D721Med (cell line): ENCODE measurements at places on chromosomes 13 and 19.
A peak's percentile ranks its signal among the peaks of the same experiment; 100 is the strongest.

DNA sequence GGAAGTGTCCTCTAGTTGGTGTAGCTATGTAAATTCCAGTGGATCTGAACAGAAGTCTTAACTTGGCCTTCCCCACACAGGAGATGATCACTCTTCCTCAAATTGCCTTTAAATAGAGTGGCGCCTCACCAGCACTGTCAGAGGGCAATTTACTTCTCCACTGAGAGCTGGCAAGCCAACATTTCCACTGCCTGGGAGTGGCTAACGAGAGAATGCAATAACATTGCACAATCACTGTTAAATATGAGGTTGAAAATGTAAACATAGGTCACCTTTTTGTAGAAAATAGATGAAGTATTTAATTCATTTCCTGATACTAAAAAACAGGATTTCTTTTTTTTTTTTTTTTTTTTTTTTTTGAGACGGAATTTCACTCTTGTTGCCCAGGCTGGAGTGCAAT lies 55.4 kb upstream of the UBL3 start:
- no peak for DNase-seq

DNA sequence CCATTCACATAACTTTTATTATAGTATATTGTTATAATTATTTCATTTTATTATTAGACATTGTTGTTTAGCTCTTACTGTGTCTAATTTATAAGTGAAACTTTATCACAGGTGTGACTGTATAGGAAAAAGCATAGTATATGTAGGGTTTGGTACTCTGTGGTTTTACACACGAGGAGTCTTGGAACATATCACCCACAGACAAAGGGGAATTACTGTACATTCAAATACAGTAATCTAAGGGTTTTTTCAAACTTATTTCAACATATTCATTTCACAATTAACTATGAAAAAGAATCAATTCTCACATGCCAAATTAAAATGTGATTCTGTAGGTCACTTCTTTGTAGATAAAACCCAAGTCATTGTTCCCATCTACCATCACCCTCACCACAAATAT lies 46.0 kb downstream of the RBM26 start:
- no peak for DNase-seq

GRCh38 chr13:110652764-110653163 lies 37.4 kb downstream of the NAXD start:
- DNase-seq: no peak

GRCh38 chr13:90430127-90430526 lies 917.4 kb upstream of the MIR17HG start:
- DNase-seq: no peak

DNA sequence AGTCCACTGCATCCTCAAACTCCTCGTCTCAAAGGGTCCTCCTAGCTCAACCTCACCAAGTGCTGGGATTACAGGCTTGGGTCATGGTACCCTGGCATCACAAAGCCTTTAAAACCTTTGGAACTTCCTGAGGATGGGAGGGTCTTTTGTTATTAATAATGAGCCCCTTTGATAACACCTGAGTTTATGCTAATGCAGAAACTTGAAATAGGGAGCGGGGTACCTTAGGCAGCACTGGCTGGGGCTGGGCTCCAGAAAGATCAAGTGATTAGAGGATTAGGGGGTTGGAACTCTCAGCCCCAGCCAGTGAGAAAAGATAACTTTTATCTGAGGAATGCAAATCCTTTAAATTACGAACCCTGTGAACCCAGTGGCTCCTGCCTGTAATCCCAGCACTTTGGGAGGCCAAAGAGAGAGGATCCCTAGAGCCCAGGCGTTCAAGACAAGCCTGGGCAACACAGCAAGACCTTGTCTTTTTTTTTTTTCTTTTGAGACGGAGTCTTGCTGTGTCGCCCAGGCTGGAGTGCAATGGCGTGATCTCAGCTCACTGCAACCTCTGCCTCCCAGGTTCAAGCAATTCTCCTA lies 9.3 kb upstream of the PSPC1 start:
- DNase-seq: no peak

DNA sequence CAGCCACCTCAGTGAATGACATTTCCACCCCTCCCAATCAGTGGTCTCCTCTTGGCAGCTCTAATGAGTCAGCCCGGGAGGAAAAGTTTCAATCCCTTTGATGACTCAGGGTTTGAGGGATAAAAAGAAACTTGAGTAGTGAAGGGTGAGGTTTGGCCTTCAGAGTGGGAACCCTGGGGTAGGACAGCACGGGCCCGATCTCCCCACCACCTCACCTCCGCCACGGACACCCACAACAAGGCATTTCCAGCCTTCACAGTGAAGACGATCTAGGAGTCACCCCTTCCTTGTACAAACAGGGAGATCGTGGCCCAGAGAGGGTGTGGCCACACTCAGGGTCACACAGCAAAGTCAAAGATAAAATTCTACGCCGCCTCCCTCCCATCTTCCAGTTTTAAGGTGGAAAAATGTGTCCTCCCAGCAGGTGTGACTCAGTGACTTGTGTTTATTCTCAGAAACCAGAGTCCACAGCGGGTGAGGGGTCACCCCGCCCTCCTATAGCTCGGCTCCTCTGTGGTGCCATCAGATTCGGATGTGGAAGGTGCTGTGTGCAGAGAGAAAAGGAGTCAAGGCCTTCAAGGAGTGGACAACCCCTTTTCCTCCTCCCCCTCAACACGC lies 12.3 kb downstream of the CIB3 start:
- no peak for DNase-seq

DNA sequence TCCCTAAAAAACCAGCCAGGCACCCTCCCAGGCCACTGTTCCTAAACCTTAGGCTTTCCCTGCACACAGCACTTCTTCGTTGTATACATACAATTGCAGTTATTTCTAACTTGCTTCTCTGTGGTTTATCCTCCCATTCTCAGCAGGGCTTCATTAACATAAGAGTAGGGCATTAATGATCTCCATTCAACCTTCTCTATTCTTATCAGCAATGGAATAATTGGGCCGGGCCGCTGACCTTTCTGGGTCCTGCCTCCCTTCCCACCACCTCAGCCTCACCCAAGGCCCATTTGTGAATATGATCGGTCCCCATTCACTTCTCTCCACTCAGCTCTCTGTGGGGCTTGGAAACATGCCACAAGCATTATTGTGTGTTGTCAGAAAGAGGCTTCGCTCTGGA lies 184.2 kb downstream of the SUCLA2 start:
- DNase-seq: no peak

- DNase-seq: no peak
These were observed 2744.8 kb upstream of the PCDH20 start for GRCh38 chr13:64160479-64160878.

- no peak for DNase-seq
These were observed 252.5 kb downstream of the OXGR1 start for GRCh38 chr13:96741779-96742178.

- DNase-seq: no peak
These were observed 1317.6 kb downstream of the PCDH9 start for GRCh38 chr13:65912516-65912915.

DNA sequence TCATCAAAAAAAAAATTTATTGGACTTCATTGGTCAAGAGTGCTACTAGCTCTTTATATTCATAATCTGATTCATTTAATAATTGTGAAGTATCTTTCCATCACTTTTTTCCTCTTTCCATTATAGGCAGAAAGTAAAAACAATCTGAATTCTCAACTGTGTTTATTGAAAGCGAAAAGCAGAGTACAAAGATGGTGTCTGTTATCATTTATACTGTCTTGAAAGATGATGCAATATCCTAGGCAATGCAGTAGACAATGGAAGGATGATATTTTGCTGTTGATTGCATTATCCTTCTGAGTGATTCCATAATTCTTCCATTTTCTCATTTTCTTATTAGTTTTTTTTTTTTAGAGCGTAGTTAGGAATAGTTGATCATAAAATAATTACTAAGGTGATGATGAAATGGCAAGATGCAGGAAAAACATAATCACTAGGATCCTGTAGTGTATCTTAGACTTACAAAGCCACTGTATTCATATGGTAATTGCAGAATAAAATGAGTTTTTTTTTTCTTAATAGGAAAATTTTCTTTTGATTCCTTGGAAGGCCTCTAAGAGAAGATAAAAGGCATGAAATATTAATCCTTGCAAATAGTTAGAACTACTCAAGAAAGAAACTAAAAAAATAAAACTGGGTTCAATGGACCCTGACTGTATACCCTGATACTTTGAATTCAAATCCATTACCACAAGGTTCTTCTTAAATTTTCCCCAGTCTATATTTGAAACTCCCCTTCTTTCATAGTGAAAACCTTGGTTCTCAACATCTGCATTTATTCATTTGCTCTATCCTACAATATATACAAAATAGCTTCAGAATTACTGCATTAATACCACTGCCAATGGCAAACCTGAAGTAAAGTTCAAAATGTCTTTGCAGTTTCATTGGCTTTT lies 11.6 kb downstream of the URI1 start:
- no peak for DNase-seq

DNA sequence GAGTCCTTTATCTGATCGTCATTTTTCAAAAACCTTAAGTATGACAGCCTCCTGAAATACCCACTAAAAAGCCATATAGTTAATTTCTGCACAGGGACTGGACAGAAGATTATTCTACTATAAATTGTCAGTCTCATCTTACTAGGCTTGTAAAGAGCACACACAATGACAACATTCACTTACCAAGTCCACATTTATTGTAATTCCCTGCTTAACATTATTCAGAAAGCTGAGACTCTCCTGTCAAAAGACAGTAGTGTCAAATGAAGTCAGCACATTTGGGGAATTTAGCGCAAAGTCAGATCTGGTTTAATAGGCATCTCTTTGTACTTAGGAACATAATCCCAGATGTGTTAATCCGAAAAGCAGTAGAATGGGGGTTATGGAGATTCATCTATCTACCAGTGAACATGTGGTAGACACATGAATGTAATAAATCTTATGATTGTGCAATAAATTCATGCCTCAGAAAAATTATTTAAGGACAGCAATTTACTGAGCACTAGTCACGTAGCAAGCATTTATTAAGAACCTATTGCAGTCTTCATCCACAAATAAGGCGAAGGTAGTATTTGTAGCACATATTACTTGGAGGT lies 224.6 kb upstream of the GPC6 start:
- DNase-seq: no peak

GRCh38 chr19:54430306-54431254 lies 15.3 kb downstream of the TTYH1 start:
- peak; percentile 77 for DNase-seq

- DNase-seq: no peak
These were observed 1.9 kb upstream of the SELENOW start for GRCh38 chr19:47776568-47776967.

DNA sequence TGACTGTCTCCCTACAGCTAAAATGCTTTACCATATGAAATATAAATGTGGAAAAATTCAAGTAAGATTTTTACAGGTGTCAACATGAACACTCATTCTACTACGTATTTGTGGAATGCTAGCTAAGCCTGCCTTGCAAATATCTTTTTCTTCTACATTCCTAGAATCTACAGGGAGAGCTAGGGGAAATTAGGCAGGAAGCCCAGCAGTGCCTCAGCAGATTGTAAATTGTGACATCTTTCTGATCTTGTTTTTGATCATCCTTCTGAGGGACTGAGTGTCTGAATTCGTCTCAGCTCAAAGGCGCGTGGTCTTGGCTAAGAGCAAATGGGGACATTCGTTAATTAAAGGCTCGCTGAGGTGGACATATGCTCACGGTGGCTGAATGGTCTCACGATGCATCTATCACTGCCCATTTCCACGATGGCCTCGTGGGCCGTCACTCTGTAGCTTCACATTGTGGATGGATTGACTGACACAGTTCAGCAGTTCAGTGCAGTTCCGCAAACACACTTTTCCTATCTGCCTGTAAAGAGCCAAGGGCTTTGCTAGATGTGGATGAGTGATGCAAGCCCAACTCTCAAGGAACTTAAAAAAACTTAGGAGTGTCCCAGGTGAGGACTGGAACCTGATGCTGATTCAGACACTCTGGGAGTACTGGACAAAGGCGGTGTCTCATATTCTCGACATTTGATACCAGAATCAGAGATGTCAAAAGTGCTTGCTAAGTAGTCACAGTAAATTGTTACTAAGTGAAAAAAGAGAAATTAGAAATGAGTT lies 562.5 kb downstream of the EFNB2 start:
- no peak for DNase-seq

DNA sequence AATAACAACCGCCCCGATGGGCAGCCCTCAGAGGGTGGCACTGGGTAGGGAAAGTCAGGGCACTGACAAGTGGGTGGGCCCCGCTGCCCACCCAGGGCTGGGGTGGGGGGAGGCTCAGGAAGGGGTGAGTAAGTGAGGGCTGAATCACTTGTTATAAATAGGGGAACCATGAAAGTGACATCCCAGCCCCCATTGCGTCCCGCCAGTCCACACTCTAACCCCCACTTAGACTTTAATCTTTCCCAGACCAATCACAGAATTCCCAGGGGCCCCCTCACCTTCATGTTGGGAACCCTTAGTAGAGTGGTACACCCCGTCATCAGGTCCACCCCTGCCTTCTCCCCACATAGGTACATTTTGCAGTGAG lies 37.0 kb upstream of the NANOS3 start:
- no peak for DNase-seq

- no peak for DNase-seq
These were observed 15.7 kb upstream of the F7 start for GRCh38 chr13:113089693-113090414.

DNA sequence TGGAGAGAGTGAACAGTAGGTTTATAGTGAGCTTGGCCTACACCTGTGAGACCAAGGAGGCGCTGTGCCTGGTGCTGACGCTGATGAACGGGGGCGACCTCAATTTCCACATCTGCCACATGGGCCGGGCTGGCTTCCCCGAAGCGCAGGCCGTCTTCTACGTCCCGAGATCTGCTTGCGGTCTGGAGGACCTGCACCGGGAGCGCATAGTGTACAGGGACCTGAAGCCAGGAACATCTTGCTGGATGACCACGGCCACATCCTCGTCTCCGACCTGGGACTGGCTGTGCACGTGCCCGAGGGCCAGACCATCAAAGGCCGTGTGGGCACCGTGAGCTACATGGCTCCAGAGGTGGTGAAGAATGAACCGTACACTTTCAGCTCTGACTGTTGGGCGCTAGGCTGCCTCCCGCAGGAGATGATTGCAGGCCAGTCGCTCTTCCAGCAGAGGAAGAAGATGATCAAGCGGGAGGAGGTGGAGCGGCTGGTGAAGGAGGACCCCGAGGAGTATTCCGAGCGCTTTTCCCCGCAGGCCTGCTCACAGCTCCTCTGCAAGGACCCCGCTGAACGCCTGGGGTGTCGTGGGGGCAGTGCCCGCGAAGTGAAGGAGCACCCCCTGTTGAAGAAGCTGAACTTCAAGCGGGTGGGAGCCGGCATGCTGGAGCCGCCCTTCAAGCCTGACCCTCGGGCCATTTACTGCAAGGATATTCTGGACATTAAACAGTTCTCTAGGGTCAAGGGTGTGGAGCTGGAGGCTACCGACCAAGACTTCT lies 139.0 kb downstream of the ZDHHC20 start:
- no peak for DNase-seq

- DNase-seq: no peak
These were observed 2.9 kb upstream of the MTUS2 start for GRCh38 chr13:28817204-28817603.

- no peak for DNase-seq
These were observed 562.8 kb downstream of the SLITRK6 start for GRCh38 chr13:85236413-85236812.

GRCh38 chr13:30148171-30148754 lies 159.1 kb downstream of the KATNAL1 start:
- no peak for DNase-seq

GRCh38 chr13:39787086-39787487 lies 131.6 kb downstream of the COG6 start:
- DNase-seq: no peak
